ENCODE measurements at places on chromosomes 11 and 22.

- peaks cover 5% of the 10 kb centered on the region for H3K27me3 ChIP-seq
- no peak overlapping the region for H3K4me3 ChIP-seq
- no peaks in the 10 kb centered on the region for H3K36me3 ChIP-seq
- peaks cover 20% of the 10 kb centered on the region for H3K4me1 ChIP-seq
- H3K27ac ChIP-seq = no peak overlapping the region
- DNase-seq = no peak
Observed at GRCh38 chr11:112522536-112522935, 261.9 kb upstream of the PLET1 start.

GRCh38 chr11:92828556-92828955, 140.9 kb upstream of the MTNR1B start:
- H3K4me1 ChIP-seq = peaks cover 24% of the 10 kb centered on the region
- no peaks in the 10 kb centered on the region for H3K36me3 ChIP-seq
- H3K27me3 ChIP-seq = peaks cover 3% of the 10 kb centered on the region
- peak overlapping the region; percentile 84 for H3K27ac ChIP-seq
- DNase-seq = no peak

- no peak overlapping the region for H3K4me3 ChIP-seq
- H3K4me1 ChIP-seq = peaks cover 6% of the 10 kb centered on the region
- DNase-seq = no peak
Observed at GRCh38 chr11:48028914-48029680, 48.7 kb downstream of the PTPRJ start.

GRCh38 chr11:66646828-66647227, 8.3 kb downstream of the RBM4 start:
- peaks cover 6% of the 10 kb centered on the region for H3K27me3 ChIP-seq
- H3K4me3 ChIP-seq = no peak overlapping the region
- DNase-seq = no peak
- H3K4me1 ChIP-seq = peaks cover 45% of the 10 kb centered on the region

GRCh38 chr11:63711838-63712237, 30.5 kb downstream of the RTN3 start:
- peaks cover 3% of the 10 kb centered on the region for H3K27me3 ChIP-seq
- no peak for DNase-seq
- no peak overlapping the region for H3K4me3 ChIP-seq
- peaks cover 5% of the 10 kb centered on the region for H3K4me1 ChIP-seq

DNA sequence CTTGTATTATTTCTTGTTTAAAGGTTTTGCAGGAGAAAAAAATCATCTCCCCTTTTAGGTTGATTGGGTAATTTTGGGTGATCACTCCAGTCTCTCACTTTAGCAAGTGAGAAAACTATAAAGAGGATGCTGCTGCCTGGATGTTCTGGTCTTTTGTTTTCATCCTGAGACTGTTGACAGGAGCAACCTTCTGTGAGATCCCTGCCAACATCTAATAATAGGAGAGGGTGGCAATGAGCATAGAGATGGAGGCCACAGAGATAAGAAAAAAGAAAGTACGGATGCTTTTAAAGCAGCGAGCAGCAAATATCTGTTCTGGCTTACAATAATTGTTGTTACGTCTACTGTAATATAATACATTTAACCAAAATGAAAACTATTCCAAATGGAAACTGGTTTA, 293.6 kb upstream of the MTNR1B start:
- no peak overlapping the region for H3K27ac ChIP-seq
- H3K4me1 ChIP-seq = peaks cover 4% of the 10 kb centered on the region
- H3K4me3 ChIP-seq = no peak overlapping the region
- no peaks in the 10 kb centered on the region for H3K36me3 ChIP-seq

DNA sequence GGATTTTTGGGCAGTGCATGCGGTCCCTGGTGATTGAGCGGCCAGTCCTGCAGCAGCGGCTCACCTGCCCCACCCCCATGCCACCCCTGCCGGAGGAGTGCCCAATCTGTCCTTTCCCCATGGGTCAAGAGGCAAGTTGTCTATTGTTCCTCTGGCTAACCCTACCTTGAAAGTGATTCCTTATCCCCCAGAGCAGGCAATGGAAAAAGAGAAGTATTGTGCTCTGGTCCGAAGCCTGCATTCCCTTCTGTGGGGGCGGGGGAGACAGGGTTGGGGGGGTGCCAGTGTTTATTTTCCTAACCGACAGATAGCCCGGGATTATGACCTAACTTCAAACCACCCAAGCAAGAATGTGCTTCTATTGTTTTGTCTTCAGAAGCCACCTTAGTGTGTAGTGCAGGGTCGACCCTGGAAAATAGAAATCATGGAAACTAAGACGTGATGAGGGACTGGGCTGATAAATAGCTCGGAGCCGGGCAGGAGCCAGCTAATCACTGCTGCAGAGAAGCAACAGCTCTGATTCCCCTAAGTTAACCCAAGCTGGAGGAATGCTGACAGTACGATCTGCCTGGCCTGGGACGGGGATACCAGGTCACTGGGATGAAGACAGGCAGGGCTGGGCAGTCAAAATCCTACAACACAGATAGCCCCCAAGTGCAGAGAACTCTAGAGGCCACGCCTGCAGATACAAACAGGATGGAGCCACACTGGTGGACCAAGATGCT, 38.7 kb upstream of the ATXN10 start:
- H3K36me3 ChIP-seq = no peaks in the 10 kb centered on the region
- H3K4me3 ChIP-seq = no peak overlapping the region
- H3K4me1 ChIP-seq = peaks cover 14% of the 10 kb centered on the region
- H3K27ac ChIP-seq = no peak overlapping the region
- no peak for DNase-seq
- peaks cover 6% of the 10 kb centered on the region for H3K27me3 ChIP-seq

- DNase-seq = no peak
- H3K4me1 ChIP-seq = peaks cover 11% of the 10 kb centered on the region
- peaks cover 1% of the 10 kb centered on the region for H3K27me3 ChIP-seq
- no peak overlapping the region for H3K27ac ChIP-seq
- H3K4me3 ChIP-seq = no peak overlapping the region
Observed at GRCh38 chr11:91984033-91984584, 240.5 kb upstream of the FAT3 start.

GRCh38 chr11:20840341-20840740, 171.0 kb downstream of the NELL1 start:
- no peaks in the 10 kb centered on the region for H3K4me1 ChIP-seq
- no peak overlapping the region for H3K4me3 ChIP-seq
- no peak overlapping the region for H3K27ac ChIP-seq
- H3K27me3 ChIP-seq = no peaks in the 10 kb centered on the region

GRCh38 chr11:66289548-66290329, 796 bp upstream of the YIF1A start:
- peak overlapping the region; percentile 94 for H3K4me3 ChIP-seq
- H3K27ac ChIP-seq = peak overlapping the region; percentile 72
- peaks cover 24% of the 10 kb centered on the region for H3K27me3 ChIP-seq

DNA sequence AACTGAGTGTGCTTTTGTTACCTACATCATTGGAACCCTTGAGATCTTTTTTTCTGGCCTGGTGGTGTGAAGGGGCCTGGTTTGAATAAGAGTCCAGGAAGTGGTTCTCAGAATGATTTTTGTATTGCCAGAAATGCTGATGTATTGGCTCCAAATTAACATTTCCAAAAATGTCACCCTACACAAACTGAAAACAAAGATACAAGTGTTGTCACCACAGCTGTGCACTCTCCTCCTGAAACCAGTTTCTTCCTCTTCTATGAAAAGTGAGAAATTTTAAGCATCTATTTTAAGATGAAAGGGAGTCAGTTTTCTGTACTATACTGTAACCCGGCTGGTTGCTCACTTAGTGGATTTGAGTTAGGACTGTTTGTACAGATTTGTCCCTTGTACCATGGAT, 218.8 kb downstream of the PGR start:
- DNase-seq = no peak
- no peak overlapping the region for H3K4me3 ChIP-seq
- H3K27me3 ChIP-seq = no peaks in the 10 kb centered on the region
- no peaks in the 10 kb centered on the region for H3K4me1 ChIP-seq
- H3K36me3 ChIP-seq = no peaks in the 10 kb centered on the region

DNA sequence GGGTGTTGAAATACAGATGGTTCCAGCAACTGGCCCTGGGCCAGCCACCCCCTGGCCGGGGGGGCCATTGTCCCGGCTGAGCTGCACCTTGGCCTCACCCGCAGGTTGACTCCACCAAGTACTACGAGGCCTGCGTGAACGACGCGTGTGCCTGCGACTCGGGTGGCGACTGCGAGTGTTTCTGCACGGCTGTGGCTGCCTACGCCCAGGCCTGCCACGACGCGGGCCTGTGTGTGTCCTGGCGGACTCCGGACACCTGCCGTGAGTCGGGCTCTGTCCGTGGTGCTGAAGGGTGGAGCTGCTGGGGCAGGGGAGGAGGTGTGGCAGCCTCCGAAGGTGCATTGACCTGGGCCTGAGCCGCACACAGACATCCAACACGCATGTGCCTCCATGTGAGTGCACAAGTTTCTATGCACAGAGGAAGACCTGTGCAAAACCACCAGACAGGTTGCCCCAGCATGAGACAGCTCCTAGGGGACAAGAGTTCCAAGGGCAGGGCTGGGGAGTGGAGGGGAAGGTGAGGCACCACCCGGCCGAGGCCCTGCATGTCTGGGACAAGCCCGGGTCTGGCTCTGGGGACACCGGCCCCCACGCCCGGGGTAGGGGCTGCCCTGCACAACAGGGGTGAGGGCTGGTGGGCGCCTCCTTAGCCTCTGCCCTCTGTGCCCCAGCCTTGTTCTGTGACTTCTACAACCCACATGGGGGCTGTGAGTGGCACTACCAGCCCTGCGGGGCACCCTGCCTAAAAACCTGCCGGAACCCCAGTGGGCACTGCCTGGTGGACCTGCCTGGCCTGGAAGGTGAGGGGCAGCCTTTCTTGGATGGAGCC, 16.1 kb downstream of the MUC5B start:
- peaks cover 16% of the 10 kb centered on the region for H3K27me3 ChIP-seq
- H3K36me3 ChIP-seq = no peaks in the 10 kb centered on the region
- DNase-seq = peak; percentile 52

DNA sequence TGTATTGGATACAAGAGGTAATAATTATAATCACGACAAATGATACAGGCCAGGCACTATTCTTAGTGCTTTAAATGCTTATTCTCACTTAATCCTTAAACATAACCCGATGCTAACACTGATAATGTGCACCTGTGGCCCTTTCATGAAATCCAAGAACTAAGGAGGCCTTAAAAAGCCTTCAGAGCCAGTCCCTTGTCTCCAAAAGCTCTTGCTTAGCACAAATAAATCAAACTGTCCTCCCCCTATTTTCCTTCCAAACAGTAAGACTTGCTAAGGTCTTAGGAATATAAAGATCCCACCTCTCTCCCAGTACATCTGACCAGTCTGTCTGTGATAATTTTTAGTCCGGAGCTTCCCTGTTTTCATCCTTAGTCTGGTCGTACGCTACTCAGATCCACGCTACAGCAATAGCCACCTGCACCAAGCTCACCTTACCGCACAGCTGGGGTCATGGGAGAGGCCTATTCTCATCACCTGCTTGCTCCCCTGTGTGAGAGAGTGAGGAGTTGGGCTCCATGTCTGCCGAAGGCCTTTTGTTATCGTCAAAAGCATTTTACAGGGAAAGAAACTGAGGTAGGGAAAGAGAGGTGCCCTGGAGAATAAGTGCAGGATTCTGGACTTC, 16.9 kb downstream of the FXYD6 start:
- no peak overlapping the region for H3K27ac ChIP-seq
- H3K27me3 ChIP-seq = peaks cover 9% of the 10 kb centered on the region
- H3K4me1 ChIP-seq = peaks cover 28% of the 10 kb centered on the region
- no peaks in the 10 kb centered on the region for H3K36me3 ChIP-seq

DNA sequence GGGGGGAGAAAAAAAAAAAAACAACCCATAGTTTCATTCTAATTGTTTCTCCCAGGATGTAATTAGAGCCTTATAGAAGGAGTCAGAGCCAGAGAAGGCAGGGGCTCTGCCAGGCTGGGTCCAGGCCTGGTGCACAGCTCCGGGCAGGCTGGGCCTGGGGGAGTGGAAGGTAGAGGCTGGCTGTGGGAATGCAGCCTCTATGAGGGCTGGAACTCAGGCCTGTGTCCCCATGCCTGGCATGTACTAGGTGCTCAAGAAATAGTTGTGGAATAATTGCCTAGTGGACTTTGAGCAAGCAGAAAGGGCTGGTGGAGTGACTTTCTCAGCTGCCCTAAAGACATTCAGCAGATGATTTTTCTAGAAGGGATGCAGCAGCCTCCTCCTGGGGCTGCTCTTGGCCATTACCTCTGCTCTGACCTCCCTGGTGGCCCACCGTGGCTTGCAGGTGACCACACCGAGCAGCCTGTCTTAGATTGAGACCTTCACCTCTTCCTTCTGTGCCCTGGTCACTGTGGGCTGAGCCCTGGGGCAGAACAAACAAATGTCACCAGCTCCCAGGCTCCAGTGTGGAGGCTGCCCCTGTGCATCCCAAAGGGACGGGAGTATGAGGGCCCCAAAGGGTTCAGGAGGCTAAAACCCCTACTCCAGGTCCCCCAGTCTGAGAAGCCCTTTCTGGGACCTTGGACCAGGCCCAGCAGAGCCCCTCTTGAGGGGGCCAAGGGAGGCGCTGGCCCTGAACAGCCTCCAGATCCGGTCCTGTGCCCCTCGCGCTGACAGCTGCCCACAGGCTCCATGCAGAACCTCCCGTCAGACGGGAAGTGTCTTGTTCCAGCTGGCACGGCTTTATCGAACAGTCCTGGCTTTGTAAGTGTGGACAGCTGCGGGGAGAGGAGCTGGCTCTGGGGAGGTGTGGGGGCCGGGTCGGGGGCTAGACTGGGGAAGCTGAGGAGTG, 18.8 kb downstream of the MYEOV start:
- H3K4me1 ChIP-seq = peaks cover 12% of the 10 kb centered on the region
- H3K4me3 ChIP-seq = no peak overlapping the region
- no peaks in the 10 kb centered on the region for H3K36me3 ChIP-seq
- peaks cover 14% of the 10 kb centered on the region for H3K27me3 ChIP-seq

- H3K4me3 ChIP-seq = no peak overlapping the region
- DNase-seq = no peak
- no peaks in the 10 kb centered on the region for H3K4me1 ChIP-seq
- H3K27ac ChIP-seq = no peak overlapping the region
Observed at GRCh38 chr11:45385423-45385822, 99.3 kb upstream of the SYT13 start.

DNA sequence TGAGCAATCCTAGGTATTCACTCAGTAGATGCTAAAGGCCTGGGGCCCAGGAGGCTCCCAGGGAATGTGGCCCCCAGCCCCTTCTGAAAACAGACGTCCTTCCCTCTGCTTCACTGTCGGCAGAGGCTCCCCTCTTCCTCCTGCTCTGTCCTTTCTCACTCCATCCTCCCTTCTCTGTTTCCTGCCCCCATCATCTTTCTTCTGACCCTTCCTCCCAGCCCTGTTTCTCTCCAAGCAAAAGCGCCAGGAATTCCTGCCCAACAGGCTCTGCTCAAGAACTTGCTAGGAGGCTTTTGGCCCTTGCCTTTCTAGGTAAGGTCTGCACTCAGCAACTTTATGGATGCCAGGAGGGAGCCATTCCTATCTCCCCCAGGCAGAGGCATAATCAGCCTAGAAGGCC, 300.5 kb downstream of the NTM start:
- H3K27me3 ChIP-seq = no peaks in the 10 kb centered on the region
- H3K4me3 ChIP-seq = no peak overlapping the region
- no peak overlapping the region for H3K27ac ChIP-seq
- DNase-seq = no peak
- H3K4me1 ChIP-seq = peaks cover 13% of the 10 kb centered on the region
- no peaks in the 10 kb centered on the region for H3K36me3 ChIP-seq
